ENCODE measurements at places on chromosomes 3 and 15. TPM values are rescaled to one million over a fixed set of nuclear protein-coding genes. Genes with fewer than 3 reads are reported as not detected.

Gene ISLR
- total RNA-seq = 0.28 TPM

Gene TMCO5A
- not detected for total RNA-seq

Gene GOLGA6B
- total RNA-seq = not detected

Gene ATP8B4
- not detected for total RNA-seq

Gene SLC25A26
- 13.2 TPM for total RNA-seq

Gene PROS1
- total RNA-seq = 16.8 TPM

Gene COLQ
- 0.64 TPM for total RNA-seq

Gene SCN11A
- not detected for total RNA-seq

Gene TUSC7
- not detected for total RNA-seq

Gene SERPINI1
- total RNA-seq = 8.0 TPM

Gene CSPG5
- 3.2 TPM for total RNA-seq

Gene SCAANT1
- total RNA-seq = not detected

Gene UROC1
- not detected for total RNA-seq

Gene GCSAM
- total RNA-seq = 0.08 TPM

Gene PEX11A
- 6.2 TPM for total RNA-seq

Gene PLIN1
- 0.44 TPM for total RNA-seq

Gene UBE2E1
- total RNA-seq = 127 TPM

Gene GNAT1
- total RNA-seq = not detected

Gene CD96
- not detected for total RNA-seq

Gene CASR
- not detected for total RNA-seq

Gene NAA80
- 7.2 TPM for total RNA-seq

Gene IL5RA
- total RNA-seq = not detected

Gene RAD51
- total RNA-seq = 30.3 TPM

Gene COX5A
- 353 TPM for total RNA-seq

Gene PRICKLE2
- total RNA-seq = 0.26 TPM

Gene ELL3
- 6.8 TPM for total RNA-seq

Gene CKMT1B
- 2.4 TPM for total RNA-seq

Gene FBLN2
- 0.44 TPM for total RNA-seq

Gene GOLGA6C
- total RNA-seq = not detected

Gene GOLGA8J
- total RNA-seq = 0.44 TPM

Gene INSYN1
- 2.6 TPM for total RNA-seq

Gene KIF23
- 82.5 TPM for total RNA-seq

Gene C3orf85
- total RNA-seq = not detected

Gene CLDN16
- total RNA-seq = not detected

Gene PLSCR2
- total RNA-seq = 0.54 TPM

Gene LRRC3B
- total RNA-seq = not detected

Gene CAMK2N2
- total RNA-seq = 5.7 TPM

Gene SLC2A2
- total RNA-seq = 0.13 TPM

Gene ZNF385D
- total RNA-seq = 13.0 TPM

Gene CMTM8
- total RNA-seq = 9.8 TPM

Data from Panc1 (cell line).